Stimulated activated CD4-positive, alpha-beta T cell treated with anti-CD3 and anti-CD28 coated beads, Interleukin-4, amount 100 ng/mL, for 1 hour (primary cell): ENCODE measurements at places on chromosomes 16 and 17.

GRCh38 chr17:83046448-83047181 is 32.8 kb upstream of the METRNL start:
- no peak for DNase-seq

DNA sequence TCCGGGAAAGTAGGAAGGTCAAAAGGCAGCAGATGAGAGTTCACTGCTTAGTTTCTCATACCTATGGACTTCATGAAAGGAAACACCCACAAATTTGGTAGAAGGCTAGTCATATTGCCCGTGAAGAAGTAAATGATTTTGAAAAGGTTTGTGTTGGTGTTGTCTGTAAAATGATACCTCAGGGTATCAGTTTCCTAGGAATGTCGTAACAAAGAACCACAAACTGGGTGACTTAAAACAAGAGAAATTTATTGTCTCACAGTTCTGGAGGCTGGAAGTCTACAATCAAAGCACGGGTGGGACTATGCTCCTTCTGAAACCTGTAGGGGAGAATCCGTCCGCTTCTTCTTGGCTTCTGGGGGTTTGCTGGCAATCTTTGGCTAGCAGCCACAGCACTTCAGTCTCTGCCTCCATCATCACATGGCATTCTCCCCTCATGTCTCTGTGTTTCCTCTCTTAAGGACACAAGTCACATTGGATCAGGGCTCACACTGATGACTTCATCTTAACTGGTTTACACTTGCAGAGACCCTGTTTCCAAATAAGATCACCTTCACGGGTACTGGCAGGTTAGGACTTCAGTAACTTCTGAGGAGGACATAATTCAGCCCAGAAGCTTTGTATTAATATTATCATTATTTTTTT is 2.0 kb upstream of the NAE1 start:
- DNase-seq: no peak

DNA sequence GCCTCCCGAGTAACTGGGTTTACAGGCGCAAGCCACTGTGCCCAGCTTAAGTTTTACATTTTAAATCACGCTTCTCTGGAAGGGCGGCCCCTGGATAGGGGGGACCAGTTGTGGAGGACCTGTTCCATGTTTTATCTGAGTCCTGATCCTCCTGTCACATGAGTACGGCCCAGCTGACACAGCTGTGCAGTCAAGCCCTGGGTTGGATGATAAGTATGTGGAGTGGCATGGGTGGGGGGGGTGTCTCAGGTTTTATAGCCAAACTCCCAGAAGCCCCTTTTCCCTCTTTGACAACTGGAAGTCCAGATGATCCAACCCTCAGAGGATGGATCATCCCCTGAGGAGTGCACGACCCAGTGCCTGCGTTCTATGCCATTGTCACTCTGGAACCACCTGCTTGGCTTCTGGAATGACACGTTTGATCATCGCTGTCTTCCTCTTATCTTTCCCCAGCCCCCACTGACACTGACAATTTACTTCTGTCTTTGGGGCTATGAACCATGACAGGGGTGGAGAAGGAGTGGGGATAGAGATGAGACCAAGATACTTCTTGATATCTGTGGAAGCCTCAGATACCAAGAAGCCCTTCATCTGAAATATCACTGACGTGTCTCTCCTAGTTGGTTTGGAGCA is 191.2 kb downstream of the MSI2 start:
- no peak for DNase-seq

DNA sequence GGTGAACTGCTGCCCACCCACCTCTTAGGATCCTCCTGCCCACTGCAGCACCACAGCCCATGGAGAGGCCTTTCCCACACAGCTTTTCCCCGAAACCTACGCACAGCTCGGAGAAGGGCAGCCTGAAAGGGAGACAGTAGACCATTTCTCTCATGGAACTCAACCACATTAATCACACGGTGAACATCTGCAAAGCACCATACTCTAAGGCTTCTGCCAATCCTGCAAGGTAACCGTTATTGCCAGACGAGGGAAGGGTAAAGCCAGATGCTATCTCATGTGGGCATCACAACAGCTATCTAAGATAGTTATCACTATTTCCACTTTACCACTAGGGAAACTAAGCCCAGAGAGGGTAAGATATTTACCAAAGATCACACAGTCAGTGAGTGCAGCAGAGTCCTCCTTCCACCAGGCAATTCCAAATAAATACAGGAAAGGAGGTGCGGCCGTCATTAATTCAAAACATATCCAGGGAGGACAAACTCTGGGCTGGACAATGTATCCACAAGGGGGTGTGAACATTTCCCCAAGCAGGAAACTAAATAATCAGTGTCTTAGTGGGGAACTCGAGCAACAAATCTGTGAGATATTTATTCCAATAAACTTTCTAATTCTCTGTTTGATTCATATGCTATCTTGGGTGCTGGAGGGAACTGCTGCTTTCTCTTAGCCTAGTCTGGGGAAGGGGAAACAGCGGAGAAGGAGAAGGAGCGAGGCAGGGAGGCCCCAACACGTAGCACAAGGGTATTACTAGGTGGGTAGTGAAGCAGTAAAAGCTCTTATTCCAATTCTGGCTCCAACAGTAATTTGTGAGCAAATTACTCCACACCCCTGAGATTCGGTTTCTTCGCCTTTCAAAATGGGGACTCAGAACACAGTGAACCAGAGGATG is 723 bp downstream of the TMEM186 start:
- DNase-seq: no peak

DNA sequence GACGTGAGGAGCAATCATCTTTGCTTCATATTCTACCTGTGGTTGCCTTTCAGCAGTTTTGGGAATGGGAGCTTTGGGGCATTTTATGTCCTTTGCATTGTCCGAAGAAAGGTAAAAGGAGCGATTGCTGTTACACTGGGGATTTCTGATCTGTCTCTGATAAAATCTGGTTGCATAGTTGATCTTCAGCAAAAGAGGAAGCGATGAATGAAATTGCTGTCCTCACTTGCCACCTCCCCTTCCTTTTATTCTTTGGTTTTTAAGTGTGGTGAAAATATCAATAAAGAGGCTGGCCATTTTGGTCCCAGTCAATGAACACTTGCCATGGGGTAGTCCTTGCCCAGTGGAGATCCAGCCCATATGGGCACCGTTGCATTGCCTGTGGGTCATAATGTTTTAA is 236.8 kb downstream of the MSI2 start:
- no peak for DNase-seq

GRCh38 chr16:68834550-68834949 is 8.8 kb upstream of the TANGO6 start:
- no peak for DNase-seq

DNA sequence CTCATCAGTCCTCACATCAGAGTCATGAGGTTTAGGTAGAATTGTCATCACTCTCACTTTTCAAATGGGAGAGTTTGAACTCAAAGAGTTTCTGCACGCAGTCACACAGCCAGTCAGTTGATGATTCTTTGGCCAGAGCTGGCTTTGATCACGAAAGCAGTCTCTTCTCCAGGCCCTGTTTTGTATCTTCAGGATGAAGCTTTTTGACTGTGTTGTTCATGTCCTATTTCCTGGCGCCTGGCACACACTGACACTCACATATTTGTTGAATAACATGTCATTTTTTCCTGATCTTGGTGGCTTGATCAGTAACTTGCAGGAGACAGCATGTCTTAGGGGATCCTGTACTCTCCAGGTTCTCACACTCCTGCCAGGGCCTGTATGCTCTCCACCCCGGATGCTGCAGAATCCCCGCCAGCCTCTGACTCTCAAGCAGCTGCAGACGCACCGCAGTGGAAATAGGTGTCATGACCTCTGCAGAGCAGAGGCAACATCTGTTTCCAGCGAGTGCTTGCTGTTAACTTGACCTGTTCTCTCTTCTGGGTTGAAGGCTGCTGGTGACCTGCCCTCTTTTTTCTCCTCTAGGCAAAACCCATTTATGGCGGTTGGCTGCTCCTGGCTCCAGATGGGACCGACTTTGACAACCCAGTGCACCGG is 33.0 kb downstream of the MPRIP start:
- no peak for DNase-seq

DNA sequence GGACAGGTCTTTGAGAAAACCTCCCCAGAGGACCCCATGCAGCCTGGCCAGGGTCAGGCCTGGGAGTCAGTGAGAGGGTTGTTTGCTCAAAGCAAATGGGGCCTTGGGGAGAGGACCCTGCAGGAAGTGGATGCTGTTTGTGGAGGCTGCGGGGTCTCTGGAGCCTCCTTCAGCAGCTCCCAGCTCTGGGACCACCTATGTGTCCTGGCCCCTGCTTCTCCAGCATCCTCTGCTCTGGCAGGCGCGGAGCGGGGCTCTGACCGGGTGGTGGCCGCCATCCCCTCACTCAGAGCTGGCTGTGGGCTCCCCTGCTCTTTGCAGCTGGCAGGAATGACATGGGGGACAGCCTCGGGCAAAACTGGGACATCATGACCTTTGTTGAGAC is 29.8 kb upstream of the CIBAR2 start:
- no peak for DNase-seq

- DNase-seq: no peak
Observed at GRCh38 chr16:11976850-11977375, 379 bp downstream of the SNX29 start.

DNA sequence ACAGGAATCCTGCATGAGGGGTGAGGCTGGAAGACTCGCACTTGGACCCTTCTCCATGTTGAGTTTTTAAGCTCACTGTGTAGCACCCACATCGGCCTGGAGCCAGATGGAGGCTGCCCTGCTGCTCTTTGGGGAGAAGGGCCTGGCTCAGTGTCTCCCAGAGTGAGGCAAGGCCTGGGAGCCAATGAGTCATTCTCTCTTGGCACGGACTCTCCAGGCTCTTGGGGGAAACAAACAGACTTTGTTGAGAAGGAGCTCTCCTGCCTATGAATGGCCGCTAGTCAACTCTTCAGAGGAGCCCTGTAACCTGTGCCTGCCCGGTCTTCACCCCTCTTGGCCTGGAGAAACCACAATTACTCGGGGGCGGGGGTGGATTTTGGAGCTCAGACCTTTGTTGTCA is 50.8 kb upstream of the MAF start:
- DNase-seq: no peak

GRCh38 chr17:58083491-58084316 is 485 bp downstream of the DYNLL2 start:
- peak; percentile 71 for DNase-seq

DNA sequence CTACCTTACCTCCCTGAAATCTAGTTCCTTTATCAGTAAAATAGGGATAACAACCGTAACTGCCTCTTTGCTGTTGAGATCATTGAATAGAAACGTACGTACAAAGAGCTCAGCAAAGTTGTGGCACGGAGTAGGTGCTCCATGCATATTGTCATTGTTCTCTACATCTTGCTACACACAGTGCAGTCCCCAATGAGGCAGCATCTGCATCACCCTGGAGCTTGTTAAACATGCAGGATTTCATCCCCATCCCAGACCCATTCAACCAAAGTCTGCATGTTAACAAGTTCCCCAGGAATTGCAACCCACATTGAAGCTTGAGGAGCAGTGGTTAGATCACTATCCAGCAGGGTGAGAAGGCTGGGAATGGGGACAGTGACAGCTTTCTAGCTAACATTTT is 33.7 kb upstream of the CCL2 start:
- DNase-seq: no peak

- no peak for DNase-seq
Observed at GRCh38 chr17:55434721-55435120, 13.1 kb upstream of the MMD start.

- DNase-seq: peak; percentile 75
Observed at GRCh38 chr16:28317040-28317880, 24.9 kb downstream of the SBK1 start.

GRCh38 chr17:36931697-36932382 is 5.4 kb upstream of the LHX1 start:
- DNase-seq: no peak

- no peak for DNase-seq
Observed at GRCh38 chr17:61761827-61762226, 101.5 kb downstream of the BRIP1 start.

DNA sequence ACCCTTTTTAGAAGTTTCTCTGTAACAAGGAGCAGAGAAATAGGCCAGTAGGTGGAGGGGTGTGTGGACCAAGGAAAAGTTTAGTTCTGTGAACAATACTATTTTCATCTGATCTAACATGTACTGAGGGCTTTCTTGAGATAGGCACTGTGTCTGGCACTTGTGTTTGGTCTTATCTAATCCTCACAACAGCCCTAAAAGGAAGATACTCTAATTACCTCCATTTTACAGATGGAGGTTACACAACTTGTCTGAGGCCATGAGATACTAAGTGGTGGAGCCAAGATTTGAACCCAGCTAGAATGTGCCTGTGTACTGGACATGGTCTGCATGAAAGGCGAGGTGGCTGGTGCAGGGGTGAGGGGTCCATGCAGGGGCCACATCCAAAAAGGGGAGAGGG is 4.5 kb downstream of the TNFSF12 start:
- DNase-seq: no peak

DNA sequence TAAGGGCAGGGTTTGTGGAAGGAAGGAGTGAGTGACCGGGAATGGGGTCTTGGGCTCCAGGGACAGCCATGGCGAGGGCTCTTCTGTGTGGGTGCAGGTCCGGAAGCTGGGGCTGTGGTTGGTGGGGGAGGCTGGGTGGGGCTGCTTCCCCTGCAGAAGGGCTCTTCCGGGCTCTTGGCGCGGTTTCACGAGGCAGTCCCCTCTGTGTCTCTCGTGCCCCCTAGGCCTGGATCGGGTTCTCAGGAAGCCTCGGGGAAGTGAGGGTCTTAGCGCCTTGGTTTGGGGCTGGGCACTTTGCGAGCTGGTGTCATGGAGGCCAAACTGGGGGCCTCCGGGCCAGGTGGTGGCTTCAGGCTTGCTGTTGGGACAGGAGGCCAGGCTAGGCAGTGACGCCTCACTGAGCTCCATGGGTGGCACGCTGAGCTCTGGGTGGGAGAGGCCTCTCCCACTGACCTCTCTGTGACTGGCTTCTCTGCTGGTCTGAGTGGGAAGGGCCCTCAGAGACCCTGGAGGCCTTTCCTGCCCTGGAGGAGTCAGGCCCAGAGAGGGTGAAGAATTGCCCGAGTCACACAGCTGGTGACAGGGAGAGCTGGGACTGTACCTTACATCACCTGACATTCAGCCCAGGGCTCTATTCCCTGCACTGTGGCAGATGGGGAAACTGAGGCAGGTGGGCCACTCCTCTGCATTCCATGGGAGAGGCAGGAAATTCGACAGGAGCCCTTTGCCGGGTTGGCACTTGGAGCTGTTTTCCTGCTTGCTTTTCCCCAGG is 8.2 kb downstream of the ADCY7 start:
- DNase-seq: peak; percentile 50

- no peak for DNase-seq
Observed at GRCh38 chr16:65743558-65743957, 621.7 kb upstream of the CDH11 start.

- DNase-seq: no peak
Observed at GRCh38 chr16:78092758-78093157, 6.7 kb upstream of the WWOX start.

GRCh38 chr17:74408815-74409214 is 23.1 kb upstream of the GPRC5C start:
- DNase-seq: no peak

GRCh38 chr16:14013571-14014283 is 57.4 kb upstream of the MRTFB start:
- no peak for DNase-seq

DNA sequence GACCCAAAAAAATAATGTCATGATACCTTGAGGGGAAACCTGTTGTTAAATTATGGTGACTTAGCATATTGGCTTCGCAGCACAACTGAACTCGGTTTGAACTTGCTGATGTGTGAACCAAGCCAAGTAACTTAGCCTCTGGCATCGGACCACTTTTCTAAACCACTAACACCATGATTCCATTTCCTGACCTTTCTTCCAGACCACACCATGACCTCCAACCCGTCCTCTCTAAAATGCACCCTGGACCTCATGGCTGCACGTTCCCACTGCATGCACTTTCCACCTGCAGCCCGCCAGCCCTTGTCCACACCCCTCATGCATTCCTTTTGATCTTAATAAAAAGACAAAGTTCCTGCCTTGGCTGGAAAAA is 29.3 kb downstream of the DYNLRB2 start:
- DNase-seq: no peak
